ENCODE measurements at places on chromosomes 16 and 17.

- DNase-seq, result no peak
These were observed 6.0 kb downstream of the COG1 start for GRCh38 chr17:73198930-73199260.

DNA sequence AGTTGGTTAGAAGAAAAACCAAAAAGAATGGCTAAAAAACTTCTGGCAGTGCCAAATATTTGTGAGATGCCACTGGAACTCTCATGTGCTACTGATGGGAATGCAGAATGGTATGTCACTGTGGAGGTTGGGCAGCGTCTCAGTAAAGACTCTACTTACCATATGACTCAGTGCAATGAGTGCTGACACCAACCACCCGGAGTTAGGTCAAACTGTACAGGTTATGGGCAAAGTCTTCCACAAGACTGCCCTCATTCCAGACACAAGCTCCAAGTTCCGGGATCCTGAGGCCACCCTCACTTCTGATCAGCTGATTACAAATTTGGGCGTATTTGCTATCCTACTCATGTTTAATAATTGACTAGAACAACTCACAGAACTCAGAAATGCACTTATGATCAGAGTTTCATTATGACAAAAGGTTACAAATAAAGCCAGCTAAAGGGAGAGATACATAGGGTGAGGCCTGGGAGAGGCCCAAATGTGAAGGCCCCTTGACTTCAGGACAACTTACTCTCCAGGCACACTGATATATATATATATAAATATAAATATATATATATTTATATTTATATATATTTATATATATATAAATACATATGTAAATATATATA is 114.9 kb downstream of the TRIM37 start:
- no peak for DNase-seq

- no peak for DNase-seq
These were observed 40.0 kb downstream of the GRB7 start for GRCh38 chr17:39777534-39778365.

- DNase-seq, result no peak
These were observed 105.4 kb upstream of the TBX2 start for GRCh38 chr17:61294286-61294685.

GRCh38 chr16:84042879-84043485 is 387 bp upstream of the SLC38A8 start:
- DNase-seq, result peak; percentile 46

DNA sequence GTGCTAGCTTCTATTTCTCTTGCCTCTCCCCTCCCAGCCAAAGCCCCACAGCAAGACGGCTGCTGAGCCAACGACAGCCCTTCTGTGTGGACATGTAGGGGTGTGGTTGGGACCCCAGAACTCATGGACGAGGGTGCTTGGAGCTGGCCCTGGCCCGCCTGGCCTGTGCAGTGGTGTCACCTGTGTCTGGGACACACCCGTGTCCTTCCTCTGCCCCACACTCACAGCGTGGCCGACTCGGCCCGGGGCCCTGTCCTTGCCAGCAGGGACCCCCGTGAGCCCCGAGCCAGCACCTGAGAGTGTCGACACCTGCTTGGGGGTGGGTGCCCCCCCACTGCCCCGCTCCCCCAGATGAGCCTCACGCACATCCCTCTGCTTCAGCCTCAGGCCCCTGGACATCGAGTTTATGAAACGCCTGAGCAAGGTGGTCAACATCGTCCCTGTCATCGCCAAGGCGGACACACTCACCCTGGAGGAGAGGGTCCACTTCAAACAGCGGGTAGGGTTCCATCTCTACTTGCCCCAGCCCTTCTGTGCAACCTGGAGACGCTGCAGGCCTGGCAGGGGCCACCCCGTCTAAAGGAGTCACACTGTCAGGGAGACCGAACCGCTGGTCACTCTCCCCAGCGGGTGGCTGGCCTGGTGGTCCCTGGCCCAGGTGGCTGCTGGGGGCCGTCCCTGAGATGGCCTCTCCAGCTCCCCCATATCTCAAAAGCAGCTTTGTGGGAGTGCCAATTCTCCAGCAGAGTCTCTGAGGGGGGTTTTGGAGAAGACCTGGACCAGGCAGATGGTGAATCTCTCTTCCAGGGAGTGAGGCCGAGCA is 349.8 kb downstream of the SEC14L1 start:
- no peak for DNase-seq

- DNase-seq, result no peak
These were observed 45.5 kb upstream of the CDH3 start for GRCh38 chr16:68599586-68599985.

- DNase-seq, result no peak
These were observed 3.5 kb upstream of the CES4A start for GRCh38 chr16:66984892-66985311.

GRCh38 chr17:71118039-71118438 is 948.7 kb downstream of the KCNJ2 start:
- DNase-seq, result no peak

DNA sequence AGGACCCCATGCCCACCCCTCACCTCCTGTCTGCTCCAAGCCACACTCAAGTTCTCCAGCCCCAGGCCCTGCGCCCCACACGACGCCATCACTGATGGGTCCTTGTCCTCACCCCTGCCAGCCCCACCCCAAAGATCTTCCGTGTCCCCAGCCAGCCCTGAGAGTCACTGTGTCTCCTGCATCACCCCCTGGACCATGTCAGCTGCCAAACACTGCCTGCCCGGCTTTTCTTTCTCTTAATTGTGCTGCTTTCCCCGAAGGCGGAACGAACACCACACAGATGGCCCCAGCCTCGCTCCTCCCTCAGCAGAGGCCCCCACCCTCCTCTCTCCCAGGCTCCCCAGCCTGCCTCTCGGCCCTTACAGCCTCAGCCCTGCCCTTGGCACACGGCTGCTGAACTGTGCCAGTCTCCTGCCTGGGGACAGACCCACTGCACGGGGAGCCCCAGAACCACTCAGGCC is 4.8 kb upstream of the GAA start:
- no peak for DNase-seq

DNA sequence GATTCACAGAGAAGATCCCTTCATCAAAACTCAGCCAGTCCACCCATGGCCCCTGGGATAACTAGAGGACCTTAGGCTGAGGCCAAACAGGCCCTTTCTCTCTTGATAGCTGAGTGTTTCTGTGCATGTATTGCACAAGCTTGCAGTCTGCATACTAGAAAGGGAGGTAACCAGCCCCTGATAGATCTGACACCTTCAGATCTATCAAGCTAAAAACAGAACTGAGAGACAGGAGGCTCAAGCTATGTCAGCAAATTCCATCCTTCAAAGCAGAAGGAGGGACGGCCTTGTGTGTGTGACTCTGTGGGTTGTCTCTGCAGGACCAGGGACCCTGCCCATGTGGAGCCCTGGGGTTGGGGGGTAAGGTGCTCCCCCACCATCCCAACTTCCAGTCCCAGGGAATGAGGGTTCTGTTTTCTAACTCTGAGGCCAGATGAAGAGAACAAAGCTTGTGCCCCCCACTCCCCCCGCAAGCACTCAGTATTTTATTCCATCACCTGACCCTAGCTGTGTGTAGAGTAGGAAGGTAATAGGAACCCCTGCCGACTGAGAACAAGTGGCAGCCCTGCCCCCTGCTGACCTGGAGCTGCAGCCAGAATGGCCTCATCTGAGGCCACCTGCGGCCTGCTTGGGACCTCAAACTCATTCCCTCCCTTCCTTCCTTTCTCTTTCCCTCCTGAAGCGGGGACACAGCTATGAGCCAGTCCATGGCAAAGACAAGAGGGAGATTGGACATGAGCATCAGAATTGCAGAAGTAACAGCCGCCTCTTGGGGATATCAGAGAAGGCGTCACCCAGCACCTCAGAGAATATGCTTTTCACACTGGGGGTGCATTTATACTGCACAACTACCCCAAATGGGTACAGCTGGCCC is 63.8 kb downstream of the SMPD3 start:
- no peak for DNase-seq

DNA sequence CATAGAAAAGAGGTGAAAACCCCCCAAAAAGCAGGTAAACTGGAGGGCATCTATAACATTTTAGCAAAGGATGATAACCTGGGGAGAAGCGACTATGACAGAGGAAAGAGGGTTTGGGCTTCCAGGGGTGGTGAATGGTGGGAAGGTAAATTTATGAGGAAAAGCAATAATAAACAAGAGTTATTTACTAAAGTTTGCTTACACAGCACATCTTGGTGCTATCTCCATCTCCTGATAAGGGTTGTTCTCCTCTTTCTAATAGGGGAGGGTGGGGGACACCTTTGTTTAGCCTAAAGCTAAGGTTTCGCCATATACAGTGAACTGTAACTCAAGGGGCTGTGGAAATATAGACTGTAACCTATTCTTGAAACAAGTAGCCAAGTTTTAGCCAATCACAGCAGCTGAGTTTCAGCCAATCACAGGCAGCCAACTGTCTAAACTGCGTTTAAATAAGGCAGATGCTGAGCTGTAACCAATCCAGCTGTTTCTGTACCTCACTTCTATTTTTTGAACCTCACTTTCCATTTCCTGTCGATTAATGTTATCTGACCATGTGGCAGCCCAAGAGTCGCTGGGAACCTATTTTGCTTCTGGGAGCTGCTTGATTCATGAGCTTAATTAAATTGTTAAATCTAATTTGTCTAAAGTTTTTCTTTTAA is 191.8 kb downstream of the MAP2K6 start:
- DNase-seq, result no peak

GRCh38 chr17:48490451-48490892 is 40.3 kb downstream of the HOXB1 start:
- DNase-seq, result no peak

DNA sequence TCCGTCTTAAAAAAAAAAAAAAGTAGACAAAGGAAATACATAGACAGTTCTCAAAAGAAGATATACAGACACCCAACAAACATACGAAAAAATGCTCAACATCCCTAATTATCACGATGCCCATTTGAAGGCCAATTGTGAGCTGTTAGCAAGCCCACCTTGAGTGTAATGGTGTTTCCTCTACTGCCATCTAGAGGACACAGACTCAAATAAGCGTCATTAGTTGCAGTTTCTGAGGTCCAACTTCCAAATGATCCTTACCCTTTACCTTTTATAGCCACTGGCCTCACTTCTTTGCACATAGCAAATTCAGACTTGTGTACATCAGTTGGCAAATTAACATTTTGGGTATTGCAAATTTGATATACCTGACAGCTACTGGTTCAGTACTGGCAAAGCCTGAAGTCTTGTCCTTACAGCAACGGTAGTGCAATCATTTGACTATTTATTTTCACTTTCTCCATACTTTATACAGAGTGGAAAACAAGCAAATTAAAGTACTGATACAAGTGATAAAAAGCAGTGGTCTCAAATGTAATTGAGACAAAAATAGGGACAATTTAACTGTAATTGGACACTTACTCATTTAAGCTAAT is 536.3 kb upstream of the EEF2KMT start:
- DNase-seq, result no peak

DNA sequence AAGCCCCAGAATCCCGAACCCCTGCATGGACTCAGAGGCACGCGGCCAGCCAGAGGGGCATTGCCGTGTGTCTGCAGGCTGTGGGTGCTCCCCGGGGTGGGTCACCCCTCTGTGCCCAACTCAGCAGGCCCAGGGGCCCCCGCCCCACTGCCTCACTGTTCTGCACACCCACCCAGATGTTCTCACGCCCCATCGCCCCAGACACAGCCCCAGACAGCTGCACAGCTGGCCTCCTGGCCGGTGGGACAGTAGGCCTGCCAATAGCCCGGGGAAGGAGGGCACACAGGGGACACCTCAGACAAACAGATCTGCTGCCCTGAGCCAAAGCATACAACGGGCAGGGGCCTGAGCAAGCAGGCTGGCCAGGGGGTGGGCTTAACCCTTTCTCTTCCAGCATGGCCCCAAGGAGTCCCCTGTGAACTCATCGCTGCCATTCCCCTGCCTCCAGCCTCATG is 27.6 kb upstream of the NXPH3 start:
- no peak for DNase-seq

GRCh38 chr17:44919885-44920564 is 4.7 kb upstream of the GFAP start:
- DNase-seq, result peak; percentile 81

- DNase-seq, result no peak
These were observed 568.7 kb upstream of the HSBP1 start for GRCh38 chr16:83238949-83239691.

All from WTC11 (cell line).